ENCODE measurements at places on chromosomes 2 and 18.

DNA sequence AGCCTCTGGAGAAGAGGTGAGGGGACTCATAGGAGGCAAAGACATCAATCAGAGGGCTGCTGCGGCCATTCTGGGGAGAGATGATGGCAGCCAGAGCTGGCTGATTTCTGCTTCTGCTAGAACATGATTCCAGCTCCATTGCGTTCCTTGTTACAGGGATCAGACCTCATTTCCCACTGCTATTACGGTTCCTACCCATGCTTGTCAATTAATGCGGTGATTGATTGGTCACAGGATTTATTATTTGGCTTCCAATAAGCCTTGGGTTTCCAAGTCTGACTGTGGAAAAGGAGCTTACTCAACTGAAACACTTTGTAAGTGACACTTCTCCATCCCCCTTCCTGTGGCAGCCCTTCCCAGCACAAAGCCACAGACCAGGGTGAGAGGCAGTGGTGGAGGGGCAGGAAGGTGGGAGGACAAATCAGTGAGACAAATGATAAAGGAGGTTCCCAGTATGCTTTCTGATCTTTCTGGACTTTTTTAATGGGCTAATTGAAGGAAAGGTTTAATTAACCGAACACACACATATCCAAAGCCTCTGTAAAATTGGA lies 26.8 kb upstream of the CTLA4 start:
- DNase-seq, result no peak

DNA sequence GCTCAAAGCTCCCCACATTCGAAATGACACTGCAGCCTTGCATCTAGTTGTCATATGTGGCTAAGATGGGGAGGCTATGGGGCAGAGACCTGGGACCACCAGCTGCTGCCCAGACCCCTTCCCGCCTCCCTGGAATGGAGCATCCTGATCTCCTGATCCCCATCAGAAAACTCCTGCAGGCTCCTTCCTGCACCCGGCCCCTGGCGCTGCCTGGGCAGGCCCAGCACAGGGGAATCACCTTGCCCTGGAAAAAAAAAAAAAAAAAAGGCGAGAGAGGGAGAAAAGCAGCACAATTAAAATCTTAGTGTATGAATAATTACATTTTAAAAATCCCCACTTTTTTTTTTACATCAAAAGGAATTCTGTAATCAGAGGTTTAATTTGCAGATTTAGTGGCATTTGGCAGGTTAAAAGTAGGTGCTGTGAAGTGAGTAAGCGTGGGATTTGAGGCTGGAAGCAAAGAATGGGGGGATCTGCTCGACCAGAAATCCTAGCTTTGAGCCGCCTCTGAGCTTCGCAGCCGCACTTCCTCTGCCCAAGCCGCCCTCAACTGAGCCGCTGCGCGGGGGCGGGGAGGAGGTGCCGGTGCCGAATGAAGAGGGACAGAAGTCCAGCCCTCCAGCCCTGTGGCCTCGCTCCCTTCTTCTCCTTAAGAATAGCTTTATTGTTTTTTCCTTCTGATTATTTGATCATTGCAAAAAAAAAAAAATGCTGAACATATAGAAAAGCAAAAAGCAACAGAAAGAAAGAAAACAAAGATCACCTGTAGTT lies 30.0 kb downstream of the THNSL2 start:
- DNase-seq, result no peak

- no peak for DNase-seq
These were observed 12.3 kb upstream of the CPS1 start for GRCh38 chr2:210544007-210544590.

GRCh38 chr2:163191372-163191771 lies 352.8 kb upstream of the KCNH7 start:
- DNase-seq, result peak; percentile 33

GRCh38 chr2:79713131-79713785 lies 200.4 kb downstream of the CTNNA2 start:
- DNase-seq, result no peak

- DNase-seq, result no peak
These were observed 81.3 kb downstream of the TGFA start for GRCh38 chr2:70472221-70472890.

- DNase-seq, result no peak
These were observed 122.9 kb downstream of the GLI2 start for GRCh38 chr2:120858361-120859106.

DNA sequence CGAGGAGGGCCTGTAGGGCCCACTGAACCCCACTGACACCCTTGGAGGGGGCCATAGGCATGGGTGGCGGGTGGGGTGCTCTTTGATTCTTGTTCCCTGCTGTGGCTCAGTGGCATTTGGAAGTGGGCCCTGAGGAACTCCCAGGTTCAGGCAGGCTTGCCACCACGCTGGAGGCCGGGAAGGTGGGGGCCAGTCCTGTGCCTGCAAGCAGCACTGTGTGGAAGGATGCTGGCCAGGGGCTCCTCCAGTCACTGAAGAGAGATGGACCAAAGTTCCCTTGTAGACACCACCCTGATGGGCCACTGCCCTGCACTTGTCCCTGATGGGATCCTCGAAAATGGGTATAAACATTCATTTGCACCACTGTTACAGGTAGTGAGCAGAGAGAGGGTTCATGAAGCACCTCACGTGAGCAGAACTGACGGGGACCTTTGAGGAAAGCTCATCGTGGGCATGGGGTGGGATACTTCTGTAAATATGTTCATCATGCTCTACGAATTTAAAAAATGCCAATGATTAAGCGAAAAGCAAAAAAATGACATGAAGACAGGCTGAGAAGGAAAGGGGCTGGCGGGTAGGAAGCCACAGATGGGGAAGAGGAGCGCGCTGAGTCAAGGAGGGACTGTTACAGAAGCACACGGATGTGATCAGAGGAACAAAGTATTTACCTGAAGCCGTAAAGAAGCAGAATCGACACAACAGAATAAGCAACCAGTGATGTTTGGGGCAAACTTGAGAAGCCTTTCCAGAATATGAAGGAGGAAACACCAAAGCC lies 45.2 kb upstream of the ASB1 start:
- no peak for DNase-seq

- no peak for DNase-seq
These were observed 208.2 kb upstream of the ARL4C start for GRCh38 chr2:234705108-234705507.

DNA sequence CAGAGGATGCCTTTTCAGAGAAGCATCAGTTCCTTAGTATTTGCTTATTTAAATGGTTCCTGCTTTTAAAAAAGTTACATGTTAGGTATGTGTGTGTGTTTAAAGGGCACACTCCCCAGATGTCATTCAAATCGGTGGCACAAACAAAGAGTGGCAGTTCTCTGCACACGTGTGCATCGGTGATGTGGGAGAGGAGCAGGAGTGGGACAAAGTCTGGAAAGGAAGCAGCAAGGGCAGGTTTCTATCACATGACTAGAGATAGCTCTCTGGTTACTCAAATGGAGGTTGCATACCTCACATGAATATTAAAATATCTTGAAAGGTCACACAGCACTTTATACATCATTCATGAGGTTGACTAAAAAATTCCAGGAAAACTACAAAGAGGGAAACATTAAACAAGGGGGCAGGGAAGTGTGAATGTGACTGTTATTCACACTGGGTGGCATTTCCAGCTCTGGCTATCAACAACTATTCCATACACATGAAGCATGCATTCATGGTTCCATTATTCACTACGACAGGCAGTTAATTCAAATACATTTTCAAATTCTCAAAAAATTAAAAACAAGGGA lies 64.7 kb downstream of the SEPTIN10 start:
- no peak for DNase-seq

DNA sequence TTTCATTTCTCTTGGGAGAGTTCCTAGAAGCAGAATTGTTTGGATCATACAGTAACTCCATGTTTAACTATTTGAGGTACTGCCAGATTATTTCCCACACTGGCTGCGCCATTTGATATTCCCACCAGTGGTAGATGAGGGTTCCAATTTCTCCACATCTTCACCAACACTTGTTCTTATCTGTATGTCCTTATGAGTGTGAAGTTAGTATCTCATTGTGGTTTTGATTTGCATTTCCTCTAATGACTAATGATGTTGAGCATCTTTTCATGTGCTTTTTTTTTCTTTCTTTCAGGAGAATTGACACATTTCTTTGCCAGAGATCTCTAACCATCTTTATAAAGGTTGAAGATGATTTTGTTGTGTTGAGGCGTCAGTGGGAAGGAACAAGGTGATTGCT lies 4.1 kb upstream of the MGAT5 start:
- DNase-seq, result no peak

DNA sequence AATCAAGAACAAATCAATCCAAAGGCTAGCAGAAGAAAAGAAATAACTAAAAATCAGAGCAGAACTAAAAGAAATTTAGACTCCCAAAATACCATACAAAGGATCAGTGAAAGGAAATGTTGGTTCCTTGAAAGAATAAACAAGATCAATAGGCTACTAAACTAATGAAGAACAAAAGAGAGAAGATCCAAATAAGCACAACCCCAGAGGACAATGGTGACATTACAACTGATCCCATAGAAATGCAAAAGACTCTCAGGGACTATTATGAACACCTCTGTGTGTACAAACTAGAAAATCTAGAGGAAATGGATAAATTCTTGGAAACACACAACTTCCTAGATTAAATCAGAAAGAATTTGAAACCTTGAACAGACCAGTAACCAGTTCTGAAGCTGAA lies 1186.9 kb downstream of the LRP1B start:
- DNase-seq, result no peak

DNA sequence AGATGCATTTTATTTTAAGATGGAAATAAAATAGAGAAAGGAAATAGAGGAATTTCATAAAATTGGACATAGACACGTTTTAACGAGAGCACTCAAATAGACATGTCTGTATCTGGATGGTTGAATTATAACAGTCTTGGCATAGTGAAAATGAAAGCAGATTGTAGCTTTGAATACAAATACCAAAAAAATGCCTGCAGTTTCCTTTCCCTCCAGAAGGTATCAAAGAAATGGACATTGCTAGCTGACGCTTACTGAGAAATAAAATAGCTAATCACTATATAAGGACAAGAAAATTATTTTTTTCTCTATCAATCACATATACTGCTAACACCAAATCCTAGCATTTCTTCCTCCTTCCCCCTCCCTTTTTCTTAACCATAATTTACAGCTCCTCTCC lies 11.4 kb upstream of the MAPRE2 start:
- DNase-seq, result no peak

- DNase-seq, result no peak
These were observed 12.3 kb downstream of the GPR55 start for GRCh38 chr2:230912724-230913123.

DNA sequence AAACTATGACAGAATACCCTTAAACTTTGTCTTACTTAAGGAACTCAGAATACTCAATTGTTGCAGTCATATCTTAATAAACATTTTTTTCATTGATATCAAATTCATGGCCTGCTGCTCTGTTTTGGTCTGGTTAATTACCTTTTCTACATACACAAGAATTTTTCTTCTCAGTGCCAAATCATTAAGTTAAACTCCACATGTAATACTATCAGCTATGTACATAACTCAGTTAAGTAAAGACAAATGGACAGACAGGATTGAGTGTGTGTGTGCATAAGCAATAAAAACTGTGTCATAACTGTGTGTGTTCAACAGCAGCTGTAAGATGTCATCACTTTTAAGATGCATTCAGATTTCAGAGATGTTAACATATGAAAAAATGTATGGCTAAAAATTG lies 34.4 kb downstream of the VRK2 start:
- DNase-seq, result no peak

GRCh38 chr18:75714766-75715165 lies 287.3 kb upstream of the SMIM21 start:
- no peak for DNase-seq

- DNase-seq, result peak; percentile 22
These were observed 72.3 kb downstream of the FMNL2 start for GRCh38 chr2:152407204-152407721.

- DNase-seq, result no peak
These were observed 49.3 kb upstream of the STK17B start for GRCh38 chr2:196220671-196221070.

DNA sequence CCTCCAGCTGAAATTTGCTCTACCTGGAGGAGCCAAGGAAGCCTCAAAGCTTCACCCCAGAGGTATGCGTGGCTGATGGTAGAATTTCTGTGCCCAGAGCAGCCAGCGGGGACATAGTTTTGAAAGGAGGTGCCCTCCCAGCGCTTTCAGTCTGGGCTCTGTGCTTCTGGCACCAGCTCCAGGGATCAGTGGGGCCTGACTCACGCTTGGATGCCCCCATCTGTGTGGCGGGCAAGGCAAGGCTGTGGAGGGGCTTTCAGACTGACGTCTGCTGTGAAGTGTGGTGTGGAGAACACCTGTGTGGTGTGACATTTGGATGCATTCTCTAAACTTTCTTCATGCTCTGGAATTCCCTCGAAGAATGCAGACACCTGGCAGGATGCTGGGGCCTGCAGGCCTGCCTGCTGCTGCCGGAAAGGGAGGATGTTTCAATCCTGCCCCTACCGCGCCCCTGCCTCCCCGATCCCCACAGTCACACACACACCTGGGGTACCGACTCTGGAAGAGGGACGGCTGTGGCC lies 84.1 kb downstream of the CTIF start:
- peak; percentile 41 for DNase-seq

GRCh38 chr2:28329184-28329583 lies 63.5 kb upstream of the FOSL2 start:
- no peak for DNase-seq

DNA sequence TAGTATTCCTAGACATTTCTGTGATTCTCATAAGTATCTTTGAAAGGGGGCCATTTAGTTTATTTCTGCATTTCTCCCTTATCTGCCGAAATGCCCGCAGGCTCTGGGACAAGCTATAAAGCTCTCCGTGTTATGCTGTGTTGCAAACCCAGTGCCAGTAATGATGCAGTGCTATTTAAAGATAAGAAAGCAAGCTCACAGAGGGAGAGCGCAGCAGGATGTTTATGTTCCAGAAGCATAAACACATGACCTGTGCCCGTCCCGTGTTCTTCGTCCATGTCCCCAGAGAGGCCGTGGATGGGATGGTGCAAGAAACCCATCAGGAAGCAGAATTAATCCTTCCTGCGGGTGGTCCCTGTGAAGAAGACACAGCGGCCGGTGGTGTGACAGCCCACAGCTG lies 99.4 kb downstream of the NEDD4L start:
- DNase-seq, result no peak

DNA sequence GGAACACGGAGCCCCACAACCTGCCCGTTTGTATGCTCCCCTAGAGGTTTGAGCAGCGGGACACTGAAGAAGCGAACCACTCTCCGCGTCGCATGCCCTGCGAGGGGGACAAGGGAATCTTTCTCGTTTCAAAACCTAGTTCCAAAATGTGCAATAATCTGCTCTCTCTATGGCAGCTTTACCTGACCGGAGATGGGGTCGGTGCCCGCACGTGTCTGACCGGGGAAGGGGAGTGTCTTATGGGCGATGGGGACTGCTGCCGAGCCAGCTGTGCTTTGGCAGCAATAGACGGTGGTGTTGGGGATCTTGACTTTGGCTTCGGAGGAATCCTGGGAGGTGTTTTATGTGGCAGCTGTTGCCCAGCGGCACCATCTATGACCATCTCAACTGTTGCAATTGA lies 7.9 kb downstream of the TTN start:
- no peak for DNase-seq

All from SW 1271 (cell line).